Thymus (tissue), 14 donors: ENCODE measurements at places on chromosomes 4 and X. TPM values are rescaled to one million over a fixed set of nuclear protein-coding genes. Genes with fewer than 3 reads are reported as not detected.

Gene SPANXA2
- total RNA-seq = 0.09 TPM

Gene AVPR2
- 0.24 TPM for total RNA-seq

DNA sequence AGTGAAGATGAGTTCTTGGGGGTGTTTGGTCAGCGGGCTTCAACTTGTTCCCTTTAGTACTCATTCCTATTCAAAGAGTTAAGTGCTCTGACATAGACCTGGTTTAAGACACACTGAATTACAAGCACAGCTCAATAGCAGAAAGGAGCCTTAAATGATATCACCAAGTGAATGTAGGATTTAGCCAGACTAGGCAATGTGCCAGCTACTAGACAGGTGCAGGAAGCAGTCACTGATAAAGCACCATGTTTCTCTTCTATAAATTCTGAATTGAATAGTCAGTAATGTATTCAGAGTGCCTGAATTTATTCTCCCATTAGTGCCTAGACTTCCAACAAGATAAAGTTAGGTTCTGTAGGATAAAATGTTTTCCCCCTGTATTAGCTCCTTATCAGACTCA is 63.6 kb downstream of the ASB9 start:
- DNase-seq = no peak
- no peak overlapping the region for H3K4me3 ChIP-seq
- no peak overlapping the region for H3K27ac ChIP-seq

- no peaks in the 10 kb centered on the region for H3K4me1 ChIP-seq
- no peaks in the 10 kb centered on the region for H3K36me3 ChIP-seq
- H3K4me3 ChIP-seq = no peak overlapping the region
- H3K27ac ChIP-seq = no peak overlapping the region
These were observed 11.6 kb upstream of the CORIN start for GRCh38 chr4:47849466-47849865.

- H3K36me3 ChIP-seq = no peaks in the 10 kb centered on the region
- H3K27ac ChIP-seq = no peak overlapping the region
- H3K27me3 ChIP-seq = no peaks in the 10 kb centered on the region
- no peak overlapping the region for H3K4me3 ChIP-seq
These were observed 72.1 kb downstream of the AMOT start for GRCh38 chrX:112768563-112768962.

DNA sequence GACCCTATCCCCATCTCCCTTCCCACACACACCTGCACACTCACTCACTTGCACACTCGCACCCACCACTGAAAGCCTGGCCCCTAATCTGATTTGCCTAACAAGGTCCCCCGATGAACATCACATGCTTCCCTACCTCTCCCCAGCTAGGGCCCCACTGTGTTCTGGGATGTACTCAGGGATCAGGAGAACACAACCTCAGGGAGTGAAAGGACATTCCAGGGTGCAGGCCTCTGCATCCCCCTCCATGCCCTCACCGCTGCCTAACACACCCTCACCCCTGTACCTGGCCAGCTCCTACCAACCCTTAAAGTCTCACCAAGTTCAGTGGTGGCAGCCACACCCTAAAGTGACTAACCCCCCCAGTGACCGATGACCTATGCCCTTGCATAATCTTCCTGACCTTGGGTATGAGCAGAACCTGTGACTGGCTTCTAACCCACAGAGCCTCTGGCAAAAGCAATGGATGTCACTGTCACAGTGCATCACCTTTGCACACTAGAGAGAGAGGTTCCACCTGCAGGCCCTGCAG is 2.4 kb upstream of the AFAP1 start:
- no peaks in the 10 kb centered on the region for H3K36me3 ChIP-seq
- peaks cover 7% of the 10 kb centered on the region for H3K4me1 ChIP-seq
- H3K4me3 ChIP-seq = no peak overlapping the region
- H3K27me3 ChIP-seq = peaks cover 18% of the 10 kb centered on the region
- no peak overlapping the region for H3K27ac ChIP-seq

- H3K4me1 ChIP-seq = no peaks in the 10 kb centered on the region
- H3K36me3 ChIP-seq = no peaks in the 10 kb centered on the region
- H3K27ac ChIP-seq = no peak overlapping the region
- H3K27me3 ChIP-seq = no peaks in the 10 kb centered on the region
- H3K4me3 ChIP-seq = no peak overlapping the region
- no peak for DNase-seq
These were observed 335.8 kb downstream of the FAT4 start for GRCh38 chr4:125650557-125650956.

GRCh38 chr4:55143858-55144257 is 18.5 kb upstream of the KDR start:
- no peaks in the 10 kb centered on the region for H3K27me3 ChIP-seq
- no peak for DNase-seq
- H3K27ac ChIP-seq = no peak overlapping the region
- H3K4me3 ChIP-seq = no peak overlapping the region
- no peaks in the 10 kb centered on the region for H3K4me1 ChIP-seq

GRCh38 chrX:39609941-39610340 is 487.8 kb downstream of the BCOR start:
- no peak overlapping the region for H3K4me3 ChIP-seq
- DNase-seq = no peak
- H3K4me1 ChIP-seq = peaks cover 16% of the 10 kb centered on the region
